ENCODE measurements at places on chromosomes 16 and 17.

GRCh38 chr16:12318661-12319427 lies 342.3 kb downstream of the SNX29 start:
- no peak for DNase-seq

- DNase-seq = no peak
Observed at GRCh38 chr16:30478766-30479478, 6.4 kb downstream of the ITGAL start.

GRCh38 chr16:56192986-56193945 lies 2.0 kb downstream of the GNAO1 start:
- no peak for DNase-seq

- DNase-seq = no peak
Observed at GRCh38 chr17:80036715-80037477, 454 bp downstream of the CCDC40 start.

- no peak for DNase-seq
Observed at GRCh38 chr17:50051082-50051576, 4.8 kb upstream of the ITGA3 start.

DNA sequence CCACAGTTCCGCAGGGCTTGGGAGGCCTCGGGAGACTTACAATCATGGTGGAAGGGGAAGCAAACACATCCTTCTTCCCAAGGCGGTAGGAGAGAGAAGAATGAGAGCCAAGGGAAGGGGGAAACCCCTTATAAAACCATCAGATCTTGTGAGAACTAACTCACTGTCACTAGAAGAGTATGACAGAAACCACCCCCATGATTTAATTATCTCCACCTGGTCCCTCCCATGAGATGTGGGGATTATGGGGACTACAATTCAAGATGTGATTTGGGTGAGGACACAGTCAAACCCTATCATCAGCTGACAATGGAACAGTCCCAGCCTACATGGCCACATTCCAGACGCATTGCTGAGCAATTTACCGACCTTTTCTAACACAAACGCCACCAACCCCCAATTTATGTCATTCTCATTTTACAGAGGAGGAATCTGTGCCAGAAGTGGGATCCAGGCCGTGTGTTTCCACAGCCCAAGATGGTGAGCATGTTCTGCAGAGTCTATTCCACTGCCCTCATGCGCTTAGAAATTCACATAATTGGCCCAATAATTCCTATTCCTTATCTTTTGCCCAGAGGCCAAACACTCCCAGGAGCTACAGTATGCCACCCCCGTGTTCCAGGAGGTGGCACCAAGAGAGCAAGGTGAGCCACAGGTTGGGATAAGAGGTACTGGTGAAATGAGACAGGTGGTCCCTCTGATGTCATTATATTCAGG lies 17.3 kb downstream of the MILR1 start:
- DNase-seq = no peak

DNA sequence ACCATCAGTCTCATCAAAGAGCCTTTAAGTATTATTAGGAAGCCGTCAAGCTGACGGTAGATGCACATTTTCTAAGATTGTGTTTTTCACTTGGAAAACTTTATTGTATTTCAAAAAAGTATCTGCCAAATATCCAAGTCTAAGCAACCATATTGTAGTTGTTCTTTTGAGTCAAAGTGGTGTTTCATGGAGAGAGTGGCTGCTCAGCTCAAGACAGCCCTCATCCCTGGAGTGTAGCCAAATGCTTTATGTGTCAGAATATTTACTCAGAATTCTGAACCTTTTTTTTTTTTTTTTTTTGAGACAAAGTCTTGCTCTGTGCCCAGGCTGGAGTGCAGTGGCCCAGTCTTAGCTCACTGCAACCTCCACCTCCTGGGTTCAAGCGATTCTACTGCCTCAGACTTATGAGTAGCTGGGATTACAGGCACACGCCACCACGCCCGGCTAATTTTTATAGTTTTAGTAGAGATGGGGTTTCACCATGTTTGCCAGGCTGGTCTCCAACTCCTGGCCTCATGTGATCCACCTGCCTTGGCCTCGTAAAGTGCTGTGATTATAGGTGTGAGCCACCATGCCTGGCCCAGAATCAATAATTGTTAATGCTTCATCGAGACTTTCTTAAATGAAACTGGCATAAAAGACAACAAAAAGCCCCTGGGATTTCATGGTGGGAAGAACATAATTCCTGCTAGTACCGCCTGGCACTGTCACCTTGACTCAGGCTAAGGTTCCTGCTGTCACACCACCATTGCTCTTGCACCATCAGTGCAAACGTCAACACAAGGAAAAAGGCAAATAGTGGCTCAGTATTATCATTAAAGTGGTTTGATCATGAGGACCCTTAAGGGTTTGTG lies 45.5 kb downstream of the PRKCA start:
- no peak for DNase-seq

- DNase-seq = peak; percentile 73
Observed at GRCh38 chr16:2471016-2471652, at the start of gene NTN3. NTN3 (plus strand) TSS chr16:2471297; CDS start chr16:2471702, 405 bp downstream.

- no peak for DNase-seq
Observed at GRCh38 chr16:79484237-79484636, 116.3 kb downstream of the MAF start.

DNA sequence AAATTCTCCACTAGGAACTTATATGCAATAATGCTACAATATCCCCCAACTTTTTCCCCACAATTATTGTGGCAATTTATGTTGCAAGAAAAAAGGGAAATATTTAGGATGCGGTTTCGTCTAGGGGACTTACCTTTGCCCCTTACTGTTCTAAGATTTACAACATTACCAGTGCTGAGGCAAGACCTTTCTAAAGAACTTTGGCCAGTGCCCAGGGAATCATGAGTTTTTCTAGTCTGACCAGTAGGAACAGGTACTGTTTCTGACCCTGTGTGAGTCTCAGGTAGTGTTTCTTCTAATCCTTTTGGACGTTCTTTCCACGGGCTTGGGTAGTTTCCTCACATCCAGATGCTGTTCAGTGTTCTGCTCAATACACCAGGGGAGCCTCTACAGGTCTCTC lies 373.7 kb downstream of the HAPSTR1 start:
- no peak for DNase-seq

GRCh38 chr17:48618256-48618896 lies 3.3 kb upstream of the HOXB8 start:
- peak; percentile 95 for DNase-seq

- DNase-seq = no peak
Observed at GRCh38 chr16:7107436-7107835, 225.2 kb upstream of the RBFOX1 start.

All from GM13977 (cell line).